WTC11 (cell line): ENCODE measurements at places on chromosomes 16 and 17.

GRCh38 chr17:66620528-66620927 is 214.4 kb upstream of the CACNG5 start:
- DNase-seq = no peak

DNA sequence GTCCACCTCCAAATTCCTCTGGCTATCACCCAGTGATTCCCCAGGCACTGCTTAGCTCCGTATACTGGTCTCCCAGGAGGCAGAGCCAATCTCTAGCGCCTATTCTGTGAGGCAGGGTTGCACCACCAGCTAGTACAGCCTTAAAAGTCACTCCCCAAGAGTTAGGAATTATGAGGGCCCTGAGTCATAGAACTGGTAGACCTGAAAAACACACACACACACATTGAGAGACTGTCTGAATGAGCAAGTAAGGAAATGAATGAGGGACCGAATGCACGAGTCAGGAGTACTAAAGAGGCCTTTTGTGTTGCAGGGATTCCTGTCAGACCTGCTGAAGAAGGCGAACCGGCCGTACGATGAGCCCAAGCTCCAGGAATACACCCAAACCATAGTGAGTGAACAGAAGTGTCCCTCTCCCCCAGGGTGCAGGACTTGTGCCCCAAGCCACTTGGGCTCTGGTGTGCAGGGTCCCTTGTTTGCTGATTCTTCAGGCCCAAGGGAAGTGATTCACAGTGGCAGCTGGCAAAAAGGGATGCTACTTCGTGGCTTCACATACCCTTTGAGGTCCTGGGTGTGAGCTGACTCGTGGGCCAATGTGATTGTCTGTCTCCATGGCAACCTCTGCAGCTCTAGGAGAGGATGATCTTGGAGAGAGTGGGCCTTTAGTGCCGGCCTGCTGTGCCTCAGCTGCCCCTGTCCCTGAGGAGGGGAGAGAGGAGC is 24.7 kb downstream of the CALB2 start:
- no peak for DNase-seq

GRCh38 chr17:34051046-34051445 is 204.0 kb upstream of the CCL2 start:
- DNase-seq = no peak

DNA sequence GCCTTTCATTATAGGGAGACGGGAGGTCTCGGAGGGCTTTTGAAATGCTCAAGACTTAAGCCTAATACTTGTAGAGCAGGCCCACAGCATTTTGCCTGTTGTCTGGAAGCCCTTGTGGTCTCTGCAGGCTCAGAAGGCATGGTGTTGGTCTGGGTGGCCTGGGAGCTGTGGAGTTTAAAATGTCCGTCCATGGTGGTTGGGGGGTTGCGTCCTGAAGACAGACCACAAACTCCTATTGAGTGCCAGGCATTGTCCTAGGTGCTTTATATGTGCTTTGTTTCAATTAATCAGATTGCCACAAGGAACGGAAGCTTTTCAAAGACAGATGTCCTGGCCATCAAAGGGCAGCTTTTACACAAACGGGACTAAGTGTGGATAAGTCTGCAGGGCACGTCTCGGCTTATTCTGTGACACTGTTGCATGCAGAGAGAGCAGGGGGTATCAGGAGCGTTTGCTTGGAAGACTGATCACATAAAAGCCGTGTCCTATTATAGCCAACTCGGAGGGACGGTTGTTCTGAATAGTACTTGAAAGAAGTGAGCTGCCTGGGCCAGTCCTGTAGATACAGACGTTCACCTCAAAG is 7.8 kb downstream of the NTN1 start:
- no peak for DNase-seq

DNA sequence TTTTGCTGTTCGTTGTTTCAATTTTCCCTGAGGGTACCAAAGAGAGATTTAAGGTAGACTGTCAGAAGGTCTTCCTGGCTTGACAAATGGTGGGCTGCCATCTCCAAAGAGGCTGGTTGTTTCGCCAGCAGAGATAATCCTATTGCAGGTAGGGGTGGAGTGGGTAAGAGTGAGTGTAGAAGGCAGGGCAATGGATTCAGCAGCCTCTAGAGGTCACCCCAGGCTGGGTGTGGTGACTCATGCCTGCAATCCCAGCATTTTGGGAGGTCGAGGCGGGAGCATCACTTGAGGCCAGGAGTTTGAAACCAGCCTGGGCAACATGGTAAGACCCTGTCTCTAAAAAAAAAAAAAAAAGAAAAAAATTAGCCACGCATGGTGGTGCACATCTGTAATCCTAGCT is 34.6 kb downstream of the DCAKD start:
- DNase-seq = peak; percentile 38

GRCh38 chr17:74917430-74917829 is 5.6 kb downstream of the USH1G start:
- peak; percentile 10 for DNase-seq

- no peak for DNase-seq
These were observed 22.8 kb downstream of the PRKCB start for GRCh38 chr16:23858542-23858941.

DNA sequence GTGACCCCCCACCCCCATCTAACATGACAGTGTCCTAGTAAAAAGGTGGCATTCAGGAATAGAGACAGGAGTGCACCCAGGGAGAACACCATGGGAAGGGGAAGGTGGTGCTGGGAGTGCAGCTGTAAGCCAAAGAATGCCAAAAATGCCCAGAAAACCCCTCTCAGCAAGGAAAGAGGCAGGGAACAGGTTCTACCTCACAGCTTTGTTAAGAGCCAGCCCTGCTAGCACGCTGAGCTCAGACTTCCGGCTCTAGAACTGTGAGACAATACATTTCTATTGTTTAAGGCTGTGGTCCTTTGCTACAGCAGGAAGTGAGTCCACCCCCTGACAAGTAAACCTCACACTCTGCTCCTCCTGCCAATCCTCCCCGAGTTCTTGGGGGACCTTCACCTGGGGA is 302.4 kb upstream of the N4BP1 start:
- DNase-seq = no peak

- no peak for DNase-seq
These were observed 316.9 kb downstream of the HAPSTR1 start for GRCh38 chr16:9408297-9408878.

- DNase-seq = no peak
These were observed 16.8 kb downstream of the ST6GALNAC2 start for GRCh38 chr17:76568811-76569221.

DNA sequence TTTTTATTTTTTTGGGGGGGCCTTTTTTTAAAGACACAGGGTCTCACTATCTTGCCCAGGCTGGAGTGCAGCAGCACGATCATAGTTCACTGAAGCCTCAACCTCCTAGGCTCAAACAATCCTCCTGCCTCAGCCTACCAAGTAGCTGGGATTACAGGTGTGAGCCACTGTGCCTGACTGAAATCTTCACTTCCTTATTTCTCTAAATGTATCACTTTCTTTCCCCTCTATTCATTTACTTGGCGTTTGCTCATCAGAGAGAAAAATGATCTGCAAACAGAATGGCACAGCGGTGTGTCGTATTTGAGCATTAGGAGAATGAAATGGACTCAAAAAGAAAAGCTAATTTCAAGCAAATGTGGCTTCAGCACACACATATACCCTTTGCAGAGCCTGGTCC is 44.3 kb upstream of the CDH5 start:
- no peak for DNase-seq

DNA sequence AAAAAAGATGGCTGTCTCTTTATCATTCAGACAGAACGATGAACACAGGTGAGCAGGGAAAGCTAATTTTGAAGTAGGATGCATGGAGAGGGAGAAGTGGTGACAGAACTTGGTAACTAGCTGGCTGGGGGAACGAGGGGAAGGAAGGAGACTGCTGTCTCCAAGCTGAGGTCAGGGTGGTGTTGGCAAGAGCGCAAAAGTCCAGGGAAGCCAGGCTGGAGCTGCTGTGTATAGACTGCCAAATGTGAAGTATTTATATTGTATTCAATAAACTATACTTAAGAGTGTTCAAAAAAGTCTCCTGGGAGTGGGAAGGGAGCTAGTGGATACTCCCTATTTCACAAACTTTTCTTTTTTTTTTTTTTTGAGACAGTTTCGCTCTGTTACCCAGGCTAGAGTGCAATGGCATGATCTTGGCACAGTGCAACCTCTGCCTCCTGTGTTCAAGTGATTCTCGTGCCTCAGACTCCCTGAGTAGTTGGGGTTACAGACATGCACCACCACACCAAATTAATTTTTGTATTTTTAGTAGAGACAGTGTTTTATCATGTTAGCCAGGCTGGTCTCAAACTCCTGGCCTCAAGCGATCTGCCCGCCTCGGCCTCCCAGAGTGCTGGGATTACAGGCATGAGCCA is 8.2 kb downstream of the TMEM106A start:
- DNase-seq = no peak

DNA sequence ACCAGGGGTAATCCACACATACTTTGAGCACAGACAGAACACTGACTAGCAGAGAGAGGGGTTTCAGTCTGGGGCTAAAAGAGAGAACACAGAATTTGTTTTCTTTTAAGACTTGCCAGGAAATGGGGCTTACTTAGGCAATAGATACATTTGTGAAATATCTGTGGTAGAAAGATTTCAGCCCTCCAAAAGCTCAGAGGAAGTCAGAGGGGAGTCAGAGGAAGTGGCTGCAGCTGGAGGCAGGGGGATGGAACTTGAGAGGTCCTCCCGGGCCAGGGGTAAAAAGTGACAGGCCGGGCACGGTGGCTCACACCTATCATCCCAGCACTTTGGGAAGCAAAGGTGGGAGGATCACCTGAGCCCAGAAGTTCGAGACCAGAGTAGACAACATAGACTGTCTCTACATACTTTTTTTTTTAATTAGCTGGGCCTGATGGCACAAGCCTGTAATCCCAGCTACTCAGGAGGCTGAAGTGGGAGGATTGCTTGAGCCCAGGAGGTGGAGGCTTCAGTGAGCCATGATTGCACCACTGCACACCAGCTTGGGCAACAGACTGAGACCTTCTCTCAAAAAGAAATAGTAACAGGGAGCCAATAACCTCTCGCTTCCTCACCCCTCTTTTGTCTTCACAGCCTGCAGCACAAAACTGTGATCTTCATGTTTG is 49.9 kb downstream of the NLRC5 start:
- DNase-seq = no peak

- peak; percentile 54 for DNase-seq
These were observed 59.0 kb downstream of the TANGO6 start for GRCh38 chr16:68902003-68902968.

- no peak for DNase-seq
These were observed 116.5 kb downstream of the NLK start for GRCh38 chr17:28159004-28159403.

DNA sequence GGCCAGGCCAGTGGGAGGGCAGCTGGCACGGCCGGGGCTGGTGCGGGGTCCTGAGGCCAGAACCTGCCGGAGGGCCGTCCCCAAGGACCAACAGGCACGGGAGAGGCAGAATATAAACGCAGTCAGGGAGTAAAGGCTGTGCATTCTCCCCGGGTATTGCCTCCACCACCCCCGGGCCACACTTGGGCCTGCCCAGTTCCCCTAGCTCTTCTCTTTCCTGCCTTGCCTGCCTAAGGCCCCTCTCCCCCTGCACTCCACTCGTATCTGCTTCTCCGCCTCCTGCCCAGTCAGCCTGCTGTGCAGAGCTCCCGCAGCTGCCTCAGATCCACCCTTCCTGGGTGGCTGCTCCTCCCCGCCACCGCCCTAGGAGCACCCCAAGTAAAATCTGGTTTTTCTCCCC is 5.0 kb upstream of the RPH3AL start:
- no peak for DNase-seq

- DNase-seq = no peak
These were observed 16.3 kb downstream of the C16orf46 start for GRCh38 chr16:81060576-81061306.

GRCh38 chr16:1045310-1045992 is 27.1 kb upstream of the SSTR5 start:
- no peak for DNase-seq

DNA sequence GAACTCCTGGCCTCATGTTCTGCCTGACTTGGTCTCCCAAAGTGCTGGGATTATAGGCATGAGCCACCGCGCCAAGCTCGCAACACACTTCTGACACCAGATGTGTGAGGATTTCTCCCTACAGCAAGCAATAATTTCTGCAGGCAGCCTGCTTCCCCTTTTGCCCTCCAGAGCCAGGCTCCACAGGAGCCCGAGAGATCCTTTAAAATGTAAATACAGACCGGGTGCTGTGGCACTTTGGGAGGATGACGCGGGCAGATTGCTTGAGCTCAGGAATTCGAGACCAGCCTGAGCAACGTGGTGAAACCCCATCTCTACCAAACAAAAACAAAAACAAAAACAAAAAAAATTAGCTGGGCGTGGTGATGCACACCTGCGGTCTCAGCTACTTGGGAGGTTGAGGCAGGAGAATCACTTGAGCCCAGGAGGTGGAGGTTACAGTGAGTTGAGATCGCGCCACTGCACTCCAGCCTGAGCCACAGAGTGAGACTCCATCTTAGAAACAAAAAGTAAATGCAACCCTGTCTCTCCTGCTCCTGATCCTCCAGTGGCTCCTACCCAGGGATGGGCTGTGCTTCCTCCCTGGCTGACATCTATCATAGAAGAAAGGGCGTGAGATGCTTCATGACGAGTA is 14.7 kb downstream of the C16orf96 start:
- DNase-seq = peak; percentile 81

GRCh38 chr16:81634380-81635062 is 144.6 kb upstream of the PLCG2 start:
- DNase-seq = no peak

DNA sequence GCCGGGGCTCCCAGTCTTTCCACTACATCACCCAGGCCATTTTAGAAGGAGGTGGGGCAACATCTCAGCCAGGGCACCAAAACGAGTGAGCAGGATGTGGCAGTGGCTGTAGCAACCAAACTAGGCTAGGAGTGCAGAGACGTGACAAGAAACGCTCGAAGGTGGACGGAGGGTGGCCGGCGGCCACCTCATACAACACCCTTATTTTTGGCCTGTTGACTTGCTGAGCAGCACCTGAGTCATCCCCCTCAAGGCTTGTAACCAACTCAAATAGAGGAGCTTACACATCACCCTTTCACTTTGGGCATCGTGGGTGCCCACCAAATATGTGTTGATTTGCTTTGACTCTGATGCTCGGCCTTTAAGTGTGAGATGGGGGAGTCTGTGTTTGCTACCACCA is 23.7 kb upstream of the SOX9 start:
- DNase-seq = no peak

DNA sequence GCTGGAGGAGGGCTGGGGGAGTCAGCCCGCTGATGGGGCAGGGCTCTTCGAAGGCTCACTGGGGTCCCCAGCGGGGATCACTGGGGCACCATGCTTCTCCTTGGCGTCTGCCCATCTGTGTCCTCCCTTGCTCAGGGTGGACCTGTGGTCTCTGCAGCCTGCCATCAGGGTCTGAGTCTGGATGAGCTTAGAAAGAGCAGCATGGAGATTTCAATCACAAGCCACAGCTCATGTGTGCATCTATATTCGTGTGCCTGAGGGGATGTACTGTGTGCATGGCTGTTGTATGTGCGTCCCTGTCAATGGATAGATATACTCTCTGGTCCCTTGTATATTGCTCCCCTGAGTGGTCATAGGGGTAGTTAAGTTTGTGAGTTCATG is 126.6 kb upstream of the SDK2 start:
- DNase-seq = no peak

- no peak for DNase-seq
These were observed 238.7 kb downstream of the GSG1L start for GRCh38 chr16:27824786-27825185.

DNA sequence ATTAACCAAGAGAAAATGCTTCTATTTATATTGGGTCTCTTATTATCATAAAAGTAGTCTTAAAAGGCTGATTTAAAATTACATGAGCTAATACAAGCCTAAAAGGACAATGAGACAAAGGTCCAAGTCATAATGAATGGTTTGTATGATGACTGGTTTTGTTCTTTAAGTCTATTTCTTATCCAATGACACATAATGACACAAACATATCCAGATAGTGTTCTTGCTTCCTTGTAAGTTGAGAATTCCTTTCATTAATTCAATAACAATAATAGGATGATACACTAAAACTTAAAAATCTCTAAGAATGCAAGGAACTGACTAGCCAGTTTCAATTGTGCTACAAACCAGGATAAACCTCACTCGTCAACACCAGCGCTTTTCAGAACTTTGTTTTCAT is 244.1 kb downstream of the CEP112 start:
- no peak for DNase-seq
